ENCODE measurements at places on chromosomes 2 and 18.

DNA sequence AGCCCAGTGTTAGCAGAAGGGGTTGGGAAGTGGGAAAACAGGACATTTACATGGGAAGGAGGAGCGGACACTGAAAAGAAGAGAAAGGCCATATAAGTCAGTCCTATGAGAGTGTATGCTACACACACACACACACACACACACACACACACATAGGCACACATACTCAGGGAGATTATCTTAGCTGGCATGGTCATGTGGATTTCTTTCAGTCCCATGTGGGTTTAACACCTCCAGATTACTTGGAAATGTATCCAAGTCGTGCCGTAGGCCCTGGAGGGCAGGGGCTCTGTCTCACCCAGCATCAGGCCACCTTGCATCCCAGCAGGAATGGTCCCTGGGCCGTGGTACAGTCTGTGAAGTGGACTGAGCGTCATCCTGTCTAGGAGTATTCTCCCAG is 113.3 kb upstream of the CAPN13 start:
- DNase-seq = no peak

GRCh38 chr18:42614619-42615293 is 500.7 kb downstream of the RIT2 start:
- DNase-seq = no peak

DNA sequence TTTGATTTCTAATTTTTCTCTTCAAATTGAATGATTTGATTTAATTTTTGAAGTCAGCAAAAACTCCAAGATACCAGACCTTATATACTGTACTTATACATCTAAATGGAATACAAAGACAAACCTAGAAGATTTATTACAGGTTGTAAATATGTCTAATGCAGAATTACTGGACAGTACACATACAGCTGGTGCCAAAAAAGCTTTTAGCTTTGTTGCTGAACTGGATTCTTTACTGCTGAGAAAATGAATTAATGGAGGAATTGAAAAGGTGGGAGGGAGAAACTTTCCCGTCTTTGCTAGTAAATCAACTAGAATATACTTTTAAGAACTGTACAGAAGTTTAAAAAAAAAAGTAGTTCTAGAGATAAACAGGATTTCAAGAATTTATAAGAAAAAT is 17.5 kb downstream of the C1D start:
- no peak for DNase-seq

DNA sequence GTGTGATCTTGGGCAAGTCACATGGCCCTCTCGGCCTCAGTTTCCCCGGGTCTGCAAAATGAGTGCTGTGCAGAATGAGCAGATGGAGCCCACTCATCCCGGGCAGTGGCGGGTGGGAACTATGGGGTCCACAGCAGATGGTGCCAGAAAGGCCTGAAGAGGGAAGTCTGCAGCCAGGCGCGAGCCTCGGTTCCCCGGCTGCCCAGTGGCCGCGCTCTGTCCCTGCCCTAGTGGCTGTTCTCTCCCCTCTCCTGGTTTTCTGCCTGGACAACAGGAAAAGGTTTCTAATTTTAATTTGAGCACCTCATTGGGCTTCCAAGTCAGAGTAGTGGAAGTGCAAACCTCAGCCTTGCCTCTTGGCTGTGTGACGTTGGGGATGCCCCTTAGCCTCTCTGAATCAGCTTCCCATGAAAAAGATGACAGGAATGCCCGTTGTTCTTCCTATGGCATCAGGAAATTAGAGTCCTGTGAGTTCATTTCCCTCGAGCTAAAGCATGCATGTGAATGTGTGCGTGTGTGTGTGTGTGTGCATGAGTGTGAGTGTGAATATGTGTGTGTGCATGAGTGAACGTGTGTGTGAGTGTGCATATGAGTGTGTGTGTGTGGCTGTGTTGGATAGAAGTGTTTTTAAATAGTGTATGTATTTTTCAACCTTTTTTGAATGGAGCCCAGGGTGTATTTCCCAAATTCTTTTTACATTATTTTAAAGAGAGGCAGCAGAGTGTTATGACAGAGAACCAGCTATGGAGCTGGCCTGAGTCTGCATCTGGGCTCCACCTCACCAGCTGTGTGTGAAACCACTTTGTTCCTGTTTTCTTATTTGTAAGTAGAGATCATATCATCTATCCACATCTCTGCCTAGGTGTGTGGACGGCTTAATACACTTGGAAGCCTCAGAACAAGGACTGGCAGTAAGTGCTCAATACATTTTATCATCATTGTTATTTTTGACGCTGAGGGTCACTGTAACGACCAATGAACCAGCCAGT is 41.3 kb downstream of the RRM2 start:
- DNase-seq = no peak

GRCh38 chr2:131016826-131017741 is 76.2 kb downstream of the FAM168B start:
- DNase-seq = no peak

DNA sequence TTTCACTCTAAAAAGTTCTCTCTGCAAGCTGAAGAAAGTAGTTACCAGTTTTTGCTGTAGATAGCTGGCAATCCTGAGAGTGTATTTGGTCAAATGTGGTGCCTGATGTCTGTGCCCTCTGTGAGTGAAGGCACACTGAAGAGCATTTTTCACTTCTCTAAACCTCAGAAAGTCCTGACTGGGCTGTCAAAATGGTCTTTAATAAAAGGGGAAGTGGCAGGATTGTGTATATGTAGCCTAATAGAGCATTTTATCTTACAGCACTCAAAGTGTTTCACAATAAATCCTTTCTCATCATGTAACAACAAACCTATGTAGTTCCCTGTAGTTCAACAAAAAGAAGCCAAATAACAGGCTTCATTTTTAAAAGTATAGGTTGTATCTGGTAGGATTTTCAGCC is 1552.3 kb upstream of the SLC39A10 start:
- DNase-seq = no peak

GRCh38 chr18:50632895-50633515 is 73.1 kb downstream of the MAPK4 start:
- no peak for DNase-seq

DNA sequence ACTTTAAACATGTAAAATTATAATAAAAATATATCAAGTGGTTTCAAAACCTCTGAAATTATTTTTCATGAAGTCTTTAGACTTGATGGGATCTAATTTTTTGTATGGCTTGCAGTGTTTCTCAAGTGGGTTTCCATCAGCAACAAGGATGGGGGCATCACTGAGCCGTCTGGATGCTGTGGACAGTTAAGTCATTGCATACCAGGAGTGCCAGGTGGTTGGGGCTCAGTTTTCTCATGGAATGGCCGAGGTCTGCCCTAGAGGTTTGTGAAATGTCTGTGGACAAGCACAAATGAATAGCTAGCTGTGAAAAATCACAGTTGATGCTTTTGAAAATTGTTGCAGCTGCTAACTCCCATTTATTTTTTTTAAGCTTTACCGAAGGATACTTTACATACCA is 1.7 kb downstream of the PRELID3A start:
- DNase-seq = no peak

GRCh38 chr2:23712756-23713151 is 214.2 kb downstream of the ATAD2B start:
- DNase-seq = no peak

- DNase-seq = no peak
Observed at GRCh38 chr2:118627156-118627555, 220.3 kb downstream of the EN1 start.

DNA sequence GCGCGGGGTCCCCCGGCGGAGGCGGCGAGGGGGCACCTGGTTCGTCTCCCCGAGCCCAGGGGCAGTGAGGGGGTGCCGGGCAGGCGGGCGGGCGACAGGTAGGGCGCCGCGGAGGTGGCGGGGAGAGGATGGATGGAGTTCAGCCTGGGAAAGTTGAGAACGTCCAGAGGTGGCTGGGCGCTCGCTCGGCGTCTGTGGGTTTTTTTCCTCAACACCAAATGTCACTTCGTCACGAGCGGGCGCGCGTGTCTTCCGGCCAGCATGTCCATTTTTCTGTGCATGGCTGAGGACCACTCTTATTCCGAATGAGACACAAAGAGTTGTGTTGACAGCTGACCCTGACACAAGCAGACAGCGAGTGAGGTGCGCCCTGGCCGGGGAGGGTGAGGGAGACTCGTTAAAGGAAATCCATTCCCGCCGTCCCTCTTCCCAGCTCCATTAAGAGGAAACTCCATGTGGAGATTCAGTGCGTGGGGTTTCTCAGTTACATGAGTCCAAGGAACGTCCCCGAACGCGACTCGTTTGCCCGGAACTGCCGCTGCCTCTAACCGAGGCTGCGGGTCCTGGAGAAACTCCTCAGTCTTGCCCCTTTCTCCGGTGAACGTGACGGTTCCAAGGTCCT is 859 bp downstream of the GREB1L start:
- DNase-seq = no peak

DNA sequence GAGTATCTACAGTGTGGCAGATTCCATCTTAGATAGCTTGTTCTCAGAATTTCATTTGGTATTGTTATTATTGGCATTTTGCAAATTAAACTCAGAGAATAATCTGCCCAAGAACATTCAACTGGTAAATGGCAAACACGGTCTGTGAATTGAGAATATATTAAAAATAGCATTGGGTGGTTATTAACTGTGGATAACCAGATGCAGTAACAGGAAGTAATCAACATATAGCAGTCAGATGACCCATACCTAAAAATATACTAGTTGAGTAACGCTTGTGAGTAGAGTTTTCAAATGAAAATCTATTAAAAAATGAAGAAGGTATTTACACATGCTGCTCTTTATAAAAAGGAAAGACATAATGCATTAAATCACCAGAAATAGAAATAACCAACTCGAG is 129.5 kb downstream of the ZNF804A start:
- DNase-seq = no peak

- no peak for DNase-seq
Observed at GRCh38 chr2:48105848-48106247, 199.6 kb upstream of the FBXO11 start.

- no peak for DNase-seq
Observed at GRCh38 chr2:61398413-61398812, 72.5 kb downstream of the USP34 start.

DNA sequence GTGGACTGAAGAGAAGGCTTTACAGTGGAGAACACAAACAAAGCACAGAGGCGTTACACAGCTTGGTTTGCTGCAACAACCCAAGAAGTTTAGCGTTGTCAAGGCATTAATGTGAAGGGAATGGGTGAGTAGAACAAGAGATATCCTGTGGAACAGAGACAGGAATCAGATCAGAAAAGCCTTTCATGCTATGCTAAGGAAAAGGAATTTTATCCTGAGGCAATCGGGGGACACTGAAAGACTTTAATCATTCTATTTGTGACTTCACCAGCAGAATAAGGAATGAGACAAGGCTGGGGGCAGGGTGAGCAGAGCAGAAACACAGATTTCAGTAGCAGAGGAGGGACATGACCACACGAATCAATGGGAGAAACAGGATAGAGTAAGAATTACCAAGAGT is 600.7 kb downstream of the IRS1 start:
- DNase-seq = no peak

- DNase-seq = no peak
Observed at GRCh38 chr2:161234627-161235026, 73.6 kb upstream of the PSMD14 start.

- DNase-seq = no peak
Observed at GRCh38 chr2:28327956-28328922, 64.4 kb upstream of the FOSL2 start.
